ENCODE measurements at places on chromosomes 3 and 15.

DNA sequence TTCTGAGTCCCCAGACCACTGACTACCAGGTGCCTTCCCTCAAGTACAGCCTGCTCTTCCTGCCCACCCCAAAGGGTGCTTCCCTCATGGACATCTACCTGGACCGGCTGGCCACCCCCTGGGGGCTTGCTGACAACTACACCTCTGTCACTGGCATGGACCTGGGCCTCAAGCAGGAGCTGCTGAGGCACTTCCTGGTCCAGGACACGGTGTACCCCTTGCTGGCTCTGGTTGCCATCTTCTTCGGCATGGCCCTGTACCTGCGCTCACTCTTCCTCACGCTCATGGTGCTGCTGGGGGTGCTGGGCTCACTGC, 9.3 kb downstream of the DISP2 start:
- DNase-seq: no peak

DNA sequence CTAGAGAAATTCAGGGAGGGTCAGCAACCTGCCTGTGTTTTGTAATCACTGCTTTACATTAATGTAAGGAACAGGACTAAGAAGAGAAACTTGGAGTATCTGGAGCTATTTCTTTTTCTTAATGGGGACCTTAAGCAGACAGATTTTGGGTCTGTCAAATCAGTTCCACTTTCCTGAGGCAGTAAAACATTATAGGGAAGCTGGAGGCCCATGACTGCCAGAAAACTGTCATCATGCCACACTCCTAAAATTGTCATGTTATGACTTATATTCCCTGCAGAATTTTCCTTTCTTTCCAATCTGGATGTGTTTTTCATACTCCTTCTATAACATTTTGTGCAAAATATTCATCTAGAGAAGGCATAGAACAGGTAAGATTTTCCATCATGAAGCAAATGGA, 28.8 kb downstream of the DGKG start:
- DNase-seq: no peak

DNA sequence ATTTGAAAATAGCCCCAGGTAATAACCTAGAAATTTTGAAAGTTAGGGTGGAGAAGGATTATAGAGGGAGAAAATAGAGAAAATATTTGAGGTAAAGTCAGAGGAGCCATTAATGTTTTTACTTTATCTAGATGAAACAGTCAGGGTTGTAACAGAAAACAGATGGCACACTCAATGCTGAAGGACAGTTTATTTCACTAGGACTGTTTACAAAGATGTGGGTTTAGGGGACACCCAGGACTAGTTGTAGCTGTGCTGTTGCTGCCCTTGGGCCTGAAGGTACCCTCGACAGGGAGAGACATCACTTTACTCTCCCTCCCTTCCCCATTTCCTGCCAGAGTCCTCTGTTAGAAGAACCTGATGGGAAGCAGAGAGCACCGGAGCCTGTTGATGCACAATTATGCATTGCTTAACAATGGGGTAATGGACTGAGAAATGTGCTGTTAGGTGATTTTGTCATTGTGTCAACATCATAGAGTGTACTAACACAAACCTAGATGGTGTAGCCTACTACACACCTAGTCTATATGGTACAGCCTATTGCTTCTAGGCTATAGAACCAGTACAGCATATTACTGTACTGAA, 103.8 kb downstream of the GALK2 start:
- no peak for DNase-seq

- DNase-seq: no peak
These were observed 35.5 kb downstream of the IL5RA start for GRCh38 chr3:3074551-3075257.

DNA sequence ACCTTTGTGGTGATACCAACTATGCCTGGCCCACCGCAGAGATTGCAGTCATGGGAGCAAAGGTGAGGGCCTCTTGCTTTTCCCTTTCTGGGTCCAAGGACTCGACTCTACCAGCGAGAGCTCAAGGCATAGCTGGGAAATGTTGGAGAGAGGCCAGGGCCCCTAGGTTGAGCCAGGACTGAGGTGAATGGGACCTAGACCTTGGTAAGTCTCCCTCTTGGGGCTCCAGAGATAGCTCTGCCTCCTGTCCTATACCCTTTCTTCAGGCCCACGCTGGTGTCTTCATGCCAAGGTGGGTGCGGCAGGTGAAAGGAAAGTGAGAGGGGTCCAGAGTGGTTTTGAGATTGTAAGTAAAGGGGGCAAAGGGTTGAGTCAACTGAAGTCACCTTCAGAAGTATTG, 77.5 kb downstream of the PCCB start:
- DNase-seq: no peak

GRCh38 chr3:157128771-157129681, 30.9 kb downstream of the CCNL1 start:
- no peak for DNase-seq

- DNase-seq: no peak
These were observed 13.5 kb upstream of the TIPIN start for GRCh38 chr15:66369773-66370651.

DNA sequence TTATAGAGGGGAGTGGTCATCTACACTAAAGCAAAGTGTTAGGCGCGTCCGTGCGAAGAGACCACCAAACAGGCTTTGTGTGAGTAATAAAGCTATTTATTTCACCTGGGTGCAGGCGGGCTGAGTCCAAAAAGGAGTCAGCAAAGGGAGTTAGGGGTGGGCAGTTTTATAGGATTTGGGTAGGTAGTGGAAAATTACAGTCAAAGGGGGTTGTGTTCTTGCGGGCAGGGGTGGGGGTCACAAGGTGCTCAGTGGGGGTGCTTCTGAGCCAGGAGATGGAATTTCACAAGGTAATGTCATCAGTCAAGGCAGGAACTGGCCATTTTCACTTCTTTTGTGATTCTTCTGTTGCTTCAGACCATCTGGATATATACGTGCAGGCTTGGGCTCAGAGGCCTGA, 47.1 kb downstream of the OIP5 start:
- no peak for DNase-seq

GRCh38 chr15:26318689-26319088, 454.2 kb downstream of the GABRB3 start:
- DNase-seq: no peak

DNA sequence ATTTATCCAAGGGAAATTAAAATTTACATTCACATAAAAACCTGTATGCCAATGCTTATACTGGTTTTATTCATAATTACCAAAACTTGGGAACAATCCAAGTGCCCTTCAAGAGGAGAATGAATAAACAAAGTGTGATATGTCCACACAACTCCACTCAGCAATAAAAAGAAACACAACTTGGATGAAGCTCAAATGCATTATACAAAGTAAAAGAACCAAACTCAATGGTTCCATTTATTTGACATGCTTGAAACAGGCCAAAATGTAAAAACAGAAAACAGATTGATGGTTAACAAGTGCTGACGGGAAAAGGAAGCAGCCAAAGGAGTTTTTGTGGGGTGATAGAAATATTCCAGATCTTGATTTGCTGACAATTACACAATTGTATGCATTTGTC, 23.5 kb downstream of the OCA2 start:
- no peak for DNase-seq

DNA sequence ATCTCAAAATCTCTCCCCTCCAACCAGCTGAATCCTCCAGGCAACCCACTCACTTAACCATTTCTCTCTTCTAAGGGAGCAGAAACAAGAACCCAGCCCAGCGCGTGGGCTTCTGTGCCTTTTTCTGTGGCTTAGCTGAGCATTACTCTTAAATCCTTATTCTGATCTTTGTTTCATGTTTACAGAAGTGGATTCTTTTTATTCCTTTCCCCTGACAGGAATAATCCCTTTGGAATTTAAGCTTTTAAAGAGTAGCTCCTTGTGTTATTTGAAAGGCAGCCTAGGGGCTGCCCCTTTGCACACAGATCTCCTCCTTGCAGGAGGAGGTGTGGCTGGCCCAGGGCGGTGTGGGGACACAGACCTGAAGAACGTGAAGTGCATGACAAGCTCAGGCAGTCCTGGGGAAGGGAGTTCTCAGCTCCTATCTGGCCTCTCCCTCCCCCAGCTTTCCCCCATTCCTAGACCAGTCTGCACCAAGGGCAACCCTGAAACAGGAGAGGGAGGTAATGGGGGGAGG, 77.1 kb upstream of the UBE2E1 start:
- DNase-seq: no peak

DNA sequence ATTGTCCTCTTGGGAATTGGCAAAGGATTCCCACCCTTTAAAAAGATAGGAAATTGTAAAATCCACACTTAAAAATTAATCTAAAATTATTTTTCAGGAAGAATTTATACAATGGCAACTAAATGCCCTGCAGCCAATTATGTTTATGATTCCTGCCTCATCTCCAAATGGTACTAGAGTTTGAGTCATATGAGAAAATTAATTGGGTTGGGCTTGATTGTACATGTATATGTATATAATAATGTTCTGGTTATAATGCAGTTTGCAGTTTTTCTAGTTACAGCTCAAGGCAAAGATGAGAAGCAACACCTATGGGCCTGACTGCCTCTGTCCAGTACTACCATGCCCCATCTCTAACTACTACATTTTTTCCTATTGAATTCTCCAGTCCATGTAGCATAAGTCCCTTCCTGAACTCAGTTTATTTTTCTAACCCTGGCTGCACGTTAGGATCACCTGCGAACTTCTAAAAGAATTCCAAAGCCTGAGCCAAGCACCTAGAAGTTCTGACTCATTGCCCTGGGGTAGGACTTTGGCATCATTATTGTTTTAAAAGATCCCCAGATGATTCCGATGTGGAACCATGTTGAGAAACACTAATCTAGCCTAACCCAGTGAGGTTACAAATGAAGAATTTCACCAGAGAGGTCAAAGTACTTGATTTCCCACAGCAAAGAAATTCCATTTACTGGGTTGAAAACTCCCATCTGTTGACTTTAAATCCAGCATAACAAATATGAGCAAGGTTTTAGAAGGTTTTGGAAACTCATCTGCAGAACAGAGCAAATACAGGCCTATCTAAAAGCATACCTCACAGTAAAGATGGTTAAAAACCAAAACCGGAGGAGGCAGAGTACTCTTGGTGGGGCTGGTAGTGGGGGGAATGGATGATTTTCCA, 19.4 kb downstream of the TGFBR2 start:
- DNase-seq: no peak

- no peak for DNase-seq
These were observed 32.6 kb downstream of the MAP2K5 start for GRCh38 chr15:67575039-67575502.

GRCh38 chr3:104004956-104005355, 1361.8 kb upstream of the ALCAM start:
- no peak for DNase-seq

DNA sequence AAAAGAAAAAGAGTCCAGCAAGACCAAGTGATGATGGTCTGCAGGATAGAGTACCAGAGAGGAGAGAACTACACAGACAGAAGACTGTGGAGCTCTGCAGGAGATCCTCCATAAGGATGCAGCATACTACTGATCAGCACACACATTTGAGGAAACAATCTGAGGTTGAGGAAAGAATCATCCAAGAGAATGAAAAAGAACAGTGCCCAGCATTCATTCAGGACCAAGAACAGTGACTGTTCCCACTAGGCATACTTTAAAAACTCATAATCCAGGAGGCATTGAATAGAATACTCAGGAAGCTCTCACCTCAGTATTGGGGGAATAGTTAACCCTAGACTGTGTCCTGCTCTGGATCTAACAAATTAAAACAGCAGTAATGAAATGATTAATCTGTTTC, 54.9 kb downstream of the THSD4 start:
- DNase-seq: no peak

DNA sequence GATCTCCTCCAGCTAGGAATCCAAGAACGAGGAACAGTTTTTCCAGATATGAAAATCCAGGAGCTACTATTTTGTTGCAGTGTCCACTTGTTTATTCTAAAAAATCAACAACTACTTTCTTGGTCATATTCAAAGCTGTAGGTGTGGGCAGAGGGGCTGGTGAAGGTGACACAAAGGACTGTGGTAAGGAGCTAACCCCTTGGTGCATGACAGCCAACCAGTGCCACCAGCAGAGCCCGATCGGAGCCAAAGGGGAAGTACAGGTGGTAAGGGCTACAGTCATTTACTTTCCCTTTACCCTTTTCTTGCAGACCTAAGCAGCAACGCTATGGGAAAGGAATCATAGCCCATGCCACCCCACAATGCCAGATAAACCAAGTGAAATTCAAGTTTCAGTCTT, 30.7 kb downstream of the PLA1A start:
- DNase-seq: no peak

GRCh38 chr3:159616234-159616825, 372.3 kb upstream of the IL12A start:
- DNase-seq: no peak

DNA sequence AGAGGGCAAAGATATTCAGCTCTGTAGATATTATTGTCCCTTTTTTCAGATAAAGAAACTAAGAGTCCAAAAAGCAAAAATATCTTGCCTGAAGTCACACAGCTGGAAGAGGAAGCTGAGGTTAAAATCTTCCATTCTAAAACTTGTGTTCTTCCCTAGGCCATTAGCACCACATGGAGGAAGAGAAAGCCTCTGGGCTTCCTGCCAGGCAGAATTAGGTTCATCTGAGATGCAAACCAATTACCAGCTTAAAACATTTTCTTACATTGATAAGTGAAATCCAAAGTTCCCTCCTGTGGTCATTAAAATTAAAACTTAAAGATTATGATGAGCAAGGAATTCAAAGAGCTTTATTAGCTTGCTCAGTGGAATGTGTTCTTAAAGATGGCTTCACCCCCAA, 235.3 kb upstream of the SETMAR start:
- no peak for DNase-seq

DNA sequence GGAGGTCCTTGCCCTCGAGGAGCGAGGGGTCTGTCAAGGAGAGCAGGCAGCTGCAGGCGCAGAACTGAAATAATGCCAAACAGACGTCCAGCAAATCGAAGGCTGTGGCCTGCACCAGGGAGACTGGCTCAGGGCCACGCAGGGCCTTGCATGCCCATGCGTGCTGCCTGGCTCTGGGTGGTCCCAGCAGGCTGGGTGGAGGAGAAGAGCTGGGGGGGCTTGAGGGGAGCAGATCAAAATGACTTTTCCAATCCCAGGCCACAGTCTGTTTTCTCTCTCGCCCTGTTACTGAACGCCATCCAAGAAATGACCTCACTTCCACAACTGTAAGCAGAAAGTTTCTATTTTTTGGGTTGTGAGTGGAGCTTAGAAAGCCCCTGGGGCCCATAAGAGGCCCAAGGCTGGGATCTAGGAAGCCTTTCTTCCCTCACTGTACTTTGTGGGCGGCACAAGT, 96.9 kb upstream of the RPL32 start:
- DNase-seq: no peak

DNA sequence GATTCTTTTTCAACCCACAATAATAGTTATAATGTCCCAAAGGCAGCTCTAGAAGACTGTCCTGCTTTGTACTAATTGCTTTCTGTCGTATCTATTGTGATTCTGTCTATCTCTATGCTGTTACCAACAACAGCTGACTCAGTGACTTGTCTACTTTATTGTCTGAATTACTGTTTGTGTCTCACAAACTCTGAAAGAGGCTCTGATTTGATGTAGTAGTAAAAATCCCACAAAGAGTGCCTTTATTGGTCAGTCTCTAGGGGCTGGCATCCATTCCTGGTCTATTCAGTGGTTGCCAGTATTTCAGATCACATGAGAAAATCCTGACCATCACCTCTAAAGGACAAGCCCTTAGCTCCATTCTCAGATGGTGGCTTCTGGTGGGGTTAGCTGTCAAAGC, 254.2 kb downstream of the NSUN3 start:
- no peak for DNase-seq

GRCh38 chr3:32109256-32109655, 2.8 kb downstream of the GPD1L start:
- no peak for DNase-seq

- DNase-seq: no peak
These were observed 54.8 kb downstream of the ARHGEF26 start for GRCh38 chr3:154176036-154176435.

GRCh38 chr3:55876560-55876959, 389.5 kb upstream of the WNT5A start:
- no peak for DNase-seq

All from stimulated activated CD4-positive, alpha-beta T cell treated with anti-CD3 and anti-CD28 coated beads, Interleukin-2, amount 100 ng/mL, for 48 hours (primary cell).